ENCODE measurements at places on chromosomes 7 and 10. TPM values are rescaled to one million over a fixed set of nuclear protein-coding genes. Genes with fewer than 3 reads are reported as not detected.

DNA sequence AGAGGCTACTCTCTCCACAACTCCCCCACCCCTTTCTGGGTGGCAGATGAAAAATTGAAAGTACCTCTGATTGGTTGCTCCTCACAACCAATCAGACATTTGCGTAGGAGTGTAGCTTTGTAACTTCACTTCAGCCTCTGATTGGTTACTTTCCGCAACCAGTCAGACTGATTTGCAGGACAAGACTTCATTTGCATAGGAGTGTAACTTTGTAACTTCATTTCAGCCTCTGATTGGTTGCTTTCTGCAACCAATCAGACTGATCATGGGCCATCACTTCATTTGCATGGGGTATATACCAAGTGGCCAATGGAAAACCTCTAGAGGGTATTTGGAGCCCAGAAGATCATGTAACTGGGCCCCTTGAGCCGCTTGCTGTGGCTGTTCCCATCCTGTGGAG is 25.6 kb downstream of the CDNF start:
- no peak for DNase-seq

- DNase-seq = no peak
Measured at GRCh38 chr7:135168001-135168400, 2.5 kb downstream of the CYREN start.

- no peak for DNase-seq
Measured at GRCh38 chr10:57168611-57169240, 807.7 kb upstream of the ZWINT start.

GRCh38 chr7:25253714-25254113 is 25.4 kb upstream of the NPVF start:
- no peak for DNase-seq

DNA sequence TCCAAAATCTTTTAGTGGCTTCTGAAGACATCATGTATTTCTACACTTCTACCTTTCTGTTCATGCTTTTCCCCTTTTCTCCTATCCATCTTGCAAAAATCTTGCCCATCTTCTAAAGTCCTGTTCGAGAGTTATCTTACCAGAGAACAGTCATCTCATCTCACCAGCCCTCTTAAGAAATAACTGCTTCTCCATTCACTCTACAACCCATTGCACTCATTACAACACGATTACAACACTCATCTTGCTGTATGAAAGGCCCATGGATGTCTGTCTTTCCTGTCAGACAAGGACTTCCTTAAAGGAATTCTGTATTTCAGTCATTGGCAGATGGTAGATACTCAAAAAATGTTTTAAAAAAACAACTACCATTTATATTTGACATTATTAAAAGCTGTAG is 30.8 kb downstream of the ZNF438 start:
- DNase-seq = no peak

DNA sequence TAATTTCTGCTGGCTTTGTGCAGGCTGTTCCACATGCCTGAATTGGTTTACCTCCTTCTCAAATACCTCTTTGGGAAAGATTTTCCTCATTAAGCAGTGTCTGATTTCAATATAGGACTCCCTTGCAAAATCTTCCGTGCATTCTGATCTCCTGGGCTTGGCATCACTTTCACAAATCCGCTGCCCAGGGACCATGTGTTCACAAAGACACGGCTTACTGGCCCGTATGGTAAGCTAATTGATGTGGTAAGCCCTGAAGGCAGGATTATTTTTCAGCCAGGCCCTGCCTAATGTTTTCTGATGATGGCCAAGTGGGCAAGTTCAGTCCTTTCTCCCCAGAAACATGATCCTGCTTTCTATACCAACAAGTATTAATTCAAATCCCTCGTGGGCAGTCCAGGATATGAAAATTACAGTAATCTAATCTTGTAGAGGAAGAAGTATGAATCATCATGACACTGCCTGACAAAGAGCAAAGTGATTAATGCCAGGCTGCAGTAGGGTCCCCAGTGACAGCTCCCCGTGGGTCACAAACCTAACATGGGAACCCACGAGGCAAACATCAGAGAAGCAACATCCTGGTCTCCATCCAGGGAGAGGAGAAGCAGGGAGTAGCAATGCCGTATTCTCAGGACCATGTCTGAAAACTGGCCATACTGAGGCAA is 11.6 kb upstream of the SVIL start:
- no peak for DNase-seq

The IL6 gene
- 5.8 TPM for total RNA-seq

The COL17A1 gene
- 0.22 TPM for total RNA-seq
